Motor neuron (in vitro differentiated cells): ENCODE measurements at places on chromosomes 16 and 17. TPM values are rescaled to one million over a fixed set of nuclear protein-coding genes. Genes with fewer than 3 reads are reported as not detected.

Gene CDK3
- 5.9 and 6.2 TPM in 2 replicates for total RNA-seq

Gene CLEC18A
- total RNA-seq, result 0.81 and 1.3 TPM in 2 replicates

GRCh38 chr16:19210280-19210924, 42.4 kb downstream of the SYT17 start:
- no peak for ATAC-seq

DNA sequence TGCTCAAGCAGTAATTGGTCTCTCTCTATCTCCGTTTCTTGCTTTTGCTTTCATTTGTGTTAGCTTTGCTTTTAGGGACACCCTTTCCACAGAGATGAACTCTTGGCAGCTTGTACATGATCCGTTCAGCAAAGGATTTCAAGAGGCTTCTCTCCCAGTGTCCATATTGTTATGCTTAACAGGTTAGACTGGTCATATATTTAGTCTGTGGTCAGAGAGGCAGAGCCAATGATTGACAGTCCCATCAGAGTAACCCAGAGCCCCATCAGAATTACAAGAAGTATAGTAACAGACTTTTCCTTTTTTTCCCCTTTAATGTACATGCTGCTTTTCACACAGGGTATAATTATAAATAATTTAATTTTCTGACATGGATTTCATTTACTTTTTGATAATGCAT, 34.4 kb downstream of the GDPD1 start:
- ATAC-seq, result no peak
